ENCODE measurements at places on chromosomes 11 and 22.

GRCh38 chr11:36569095-36569494 is 1.3 kb downstream of the RAG1 start:
- no peak for DNase-seq

DNA sequence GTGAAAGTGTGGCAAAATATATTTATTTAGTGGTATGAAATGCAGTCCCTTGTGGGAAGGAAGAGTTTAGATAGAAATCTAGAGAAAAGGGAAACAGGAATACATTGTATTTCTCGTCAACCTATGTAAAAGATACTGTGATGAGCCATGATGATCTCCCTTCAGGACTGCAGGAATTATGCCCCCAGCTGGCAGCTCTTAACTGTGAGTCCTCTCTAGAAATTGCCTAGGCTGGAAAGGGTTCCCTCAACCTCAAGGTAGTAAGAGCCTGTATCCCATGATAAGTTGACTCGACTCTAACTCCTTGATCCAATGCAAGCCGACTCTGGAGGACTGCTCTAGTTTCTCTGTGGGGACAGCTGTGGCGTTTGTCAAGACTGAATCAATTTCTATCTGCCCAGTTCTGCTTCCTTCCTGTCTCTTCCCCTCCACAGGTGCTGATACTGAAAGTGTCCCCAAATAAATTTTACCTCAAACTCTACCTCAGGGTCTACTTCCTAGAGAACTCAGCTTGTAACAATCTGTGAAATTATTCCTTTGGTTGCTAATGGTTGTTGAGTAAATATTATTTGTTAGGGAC is 897.3 kb downstream of the METTL15 start:
- no peak for DNase-seq

DNA sequence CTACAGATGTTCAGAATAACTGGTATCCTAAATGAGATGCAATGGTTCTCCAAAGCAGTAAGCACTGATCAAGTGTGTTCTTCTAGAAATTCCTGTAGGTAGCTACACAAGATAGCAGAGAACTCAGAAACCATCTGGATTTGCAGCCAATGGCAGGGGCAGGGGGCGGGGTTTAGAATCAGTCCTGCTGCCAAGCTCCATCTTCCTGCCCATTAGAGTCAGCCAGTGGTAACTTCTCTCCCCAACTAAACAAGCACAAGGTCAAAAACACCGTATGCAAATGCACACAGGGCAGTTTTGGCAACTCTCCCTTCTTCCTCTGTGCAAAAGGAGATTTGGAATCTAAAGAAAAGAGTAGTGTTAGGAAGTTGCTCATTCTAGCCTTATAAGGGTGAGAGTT is 237.5 kb upstream of the CCDC90B start:
- no peak for DNase-seq

DNA sequence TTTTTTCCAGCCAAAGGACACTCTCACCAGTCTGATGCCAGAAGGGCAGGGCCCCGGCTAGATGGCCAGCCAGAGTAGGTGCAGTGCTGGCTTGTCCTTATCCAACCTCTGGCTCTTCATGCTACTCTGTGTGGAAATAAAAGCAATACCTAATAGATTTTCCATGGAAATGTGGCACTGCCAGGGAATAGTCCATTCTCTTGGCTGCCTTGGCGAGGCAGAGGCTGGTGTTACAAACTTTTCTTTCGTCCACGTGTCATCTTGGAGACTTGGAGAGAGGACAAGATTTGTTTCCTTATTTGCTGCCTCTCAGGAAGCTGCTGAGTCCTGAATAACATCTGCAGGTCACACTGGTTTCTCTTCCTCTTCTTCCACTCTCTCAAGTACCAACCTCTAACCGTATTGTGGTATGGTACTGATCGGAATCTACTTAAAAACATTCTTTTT is 17.2 kb upstream of the C1QTNF4 start:
- no peak for DNase-seq

DNA sequence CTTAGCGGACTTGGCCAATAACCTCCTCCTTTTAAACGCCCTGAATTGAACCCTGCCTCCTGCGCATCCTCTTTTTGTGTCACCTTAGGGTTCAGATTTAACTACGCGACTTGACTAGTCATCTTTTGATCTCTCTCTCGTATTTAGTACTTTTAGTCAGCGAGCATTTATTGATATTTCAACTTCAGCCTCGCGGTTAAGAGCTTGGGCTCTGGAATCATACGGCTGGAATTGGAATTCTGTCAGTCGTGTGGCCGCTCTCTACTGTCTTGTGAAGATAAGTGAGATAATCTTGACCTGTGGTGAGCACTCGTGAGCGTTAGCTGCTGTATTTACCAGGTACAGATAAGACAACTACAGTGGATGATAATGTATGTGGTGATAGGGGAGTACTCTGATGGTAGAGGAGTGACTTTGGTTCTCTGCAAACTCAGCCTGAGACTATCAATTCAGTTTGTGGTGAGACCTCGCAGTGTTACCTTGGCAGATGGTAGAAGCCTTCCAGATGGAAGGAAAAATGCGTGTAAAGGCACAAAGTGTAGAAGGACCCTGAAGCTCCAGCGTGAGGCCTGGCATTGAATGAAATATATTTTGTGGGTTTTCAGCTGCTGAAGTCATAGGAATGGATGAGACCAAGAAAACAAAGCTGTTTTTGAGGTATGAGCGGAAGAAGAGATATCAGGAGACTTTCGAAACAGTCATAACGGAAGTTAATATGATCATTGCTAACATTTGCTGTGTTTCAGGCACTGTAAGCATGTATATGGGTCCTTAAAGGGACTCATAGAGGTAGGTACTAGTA is 682 bp downstream of the ATM start:
- DNase-seq: no peak

- no peak for DNase-seq
Observed at GRCh38 chr11:62431171-62431901, 12.5 kb downstream of the SCGB1A1 start.

DNA sequence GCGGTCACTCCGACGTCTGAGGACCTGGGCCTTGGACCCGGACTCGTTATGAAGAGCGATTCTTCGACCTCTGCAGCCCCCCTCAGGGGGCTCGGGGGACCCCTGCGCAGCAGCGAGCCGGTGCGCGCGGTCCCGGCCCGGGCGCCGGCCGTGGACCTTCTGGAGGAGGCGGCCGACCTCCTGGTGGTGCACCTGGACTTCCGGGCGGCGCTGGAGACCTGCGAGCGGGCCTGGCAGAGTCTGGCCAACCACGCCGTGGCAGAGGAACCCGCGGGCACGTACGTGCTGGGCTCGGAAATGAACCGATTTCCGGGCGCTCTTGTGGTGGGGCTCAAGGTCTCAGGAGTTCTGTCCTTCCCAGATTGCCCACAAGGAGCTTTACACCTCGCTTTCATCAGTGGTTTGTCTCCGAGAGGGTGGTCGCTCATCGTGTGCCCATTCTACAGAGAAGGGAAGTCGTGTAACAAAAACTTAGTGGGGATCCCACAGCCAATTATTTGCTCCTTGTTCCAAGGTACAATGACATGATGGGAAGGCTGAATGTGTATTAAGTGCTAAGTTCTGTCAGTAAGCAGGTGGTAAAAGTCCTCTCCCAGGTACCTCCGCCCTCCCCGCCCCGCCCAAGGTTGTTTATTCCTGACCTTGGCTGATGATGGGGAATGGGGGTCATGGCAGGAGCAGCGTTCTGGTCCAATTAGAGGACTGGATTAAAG is 695 bp downstream of the PEX26 start:
- DNase-seq: peak; percentile 15

DNA sequence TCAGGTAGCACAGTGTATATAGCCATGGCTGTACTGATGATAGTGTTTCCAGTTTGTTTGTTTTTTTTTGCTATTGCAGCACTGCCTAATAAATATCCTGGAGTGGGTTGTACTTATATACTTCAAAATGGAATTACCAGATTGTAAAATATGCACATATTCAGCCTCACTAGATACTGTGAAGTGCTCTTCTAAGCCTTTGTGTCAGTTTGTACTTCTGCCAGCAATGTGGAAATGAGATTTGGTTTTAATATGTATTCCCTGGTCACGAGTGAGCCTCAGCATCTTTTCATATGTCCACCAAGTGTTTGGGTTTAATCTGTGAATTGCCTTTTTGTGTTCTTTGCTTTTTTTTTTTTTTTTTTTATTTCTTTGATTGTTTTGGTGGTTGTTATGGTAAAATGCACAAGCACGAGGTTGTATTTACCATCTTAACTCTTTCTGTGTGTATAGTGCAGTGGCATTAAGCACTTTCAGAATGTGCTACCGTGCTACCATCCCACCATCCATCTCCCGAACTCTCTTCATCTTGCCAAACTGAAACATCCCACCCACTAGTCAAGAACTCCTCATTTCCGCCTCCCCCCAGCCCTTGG is 34.9 kb downstream of the ST3GAL4 start:
- no peak for DNase-seq

Measured in progenitor cell of endocrine pancreas (in vitro differentiated cells).